Vagina (tissue), 2 donors: ENCODE measurements at places on chromosomes 3 and 15. TPM values are rescaled to one million over a fixed set of nuclear protein-coding genes. Genes with fewer than 3 reads are reported as not detected.

DNA sequence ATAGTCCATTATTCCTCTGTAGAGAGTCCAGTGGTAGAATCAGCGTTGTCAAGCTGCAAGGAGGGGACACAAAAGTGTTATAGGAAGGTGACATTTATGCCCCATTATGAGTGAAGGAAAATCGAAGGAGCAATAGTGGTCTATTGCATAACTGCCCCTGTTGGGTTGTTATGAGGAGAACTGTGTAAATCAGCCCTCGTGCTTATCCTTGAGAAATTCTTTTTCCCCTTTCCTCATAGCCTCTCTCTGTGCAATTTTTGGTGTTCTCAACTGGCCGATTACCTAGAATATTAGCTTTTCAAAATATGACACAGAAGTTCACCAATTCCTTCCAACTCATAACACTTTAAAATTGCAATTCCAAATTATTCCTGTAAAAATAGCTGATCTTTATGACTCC lies 286.6 kb downstream of the RBMS3 start:
- DNase-seq: no peak

GRCh38 chr15:67433495-67434099 lies 87.3 kb upstream of the C15orf61 start:
- no peak for DNase-seq

GRCh38 chr15:27514526-27514925 lies 543.5 kb downstream of the GABRG3 start:
- DNase-seq: no peak

DNA sequence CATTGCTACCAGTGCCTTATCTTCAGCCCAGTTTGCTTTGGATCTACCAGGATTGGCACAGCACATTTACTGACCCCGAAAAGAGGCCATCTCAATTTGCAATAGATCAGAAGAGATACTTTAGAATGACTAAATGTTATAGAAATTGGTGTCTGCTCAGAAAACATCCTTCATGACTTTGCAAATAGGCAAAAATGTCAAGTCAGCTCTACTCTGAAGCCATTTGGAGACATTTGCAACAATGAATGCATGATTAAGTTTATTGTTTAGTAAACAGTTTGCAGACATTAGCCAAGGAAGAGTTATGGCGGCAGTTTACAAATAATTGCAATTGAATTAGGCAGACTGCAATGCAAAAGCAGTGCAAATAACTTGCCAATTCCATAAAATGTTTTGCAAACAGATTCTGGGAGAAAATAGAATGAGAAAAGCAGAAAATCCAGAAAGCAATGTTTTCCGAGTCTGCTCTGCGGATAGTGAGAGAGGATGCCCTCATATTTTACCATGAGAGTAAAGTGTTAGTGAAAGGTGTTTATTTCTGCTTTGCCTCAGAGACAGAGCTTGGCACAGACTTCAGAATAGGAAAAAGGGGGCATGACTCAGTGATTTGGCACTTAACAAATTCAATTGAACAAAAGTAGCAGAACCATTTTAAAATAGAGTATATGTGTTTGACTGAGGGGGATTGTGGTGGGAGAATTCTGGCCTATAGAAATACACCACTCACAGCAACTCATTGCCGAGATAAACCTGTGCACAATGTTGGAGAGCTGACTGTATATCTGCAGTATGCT lies 334.9 kb upstream of the NR2F2 start:
- no peak for DNase-seq

- no peak for DNase-seq
Observed at GRCh38 chr3:105278688-105279087, 88.0 kb upstream of the ALCAM start.

- no peak for DNase-seq
Observed at GRCh38 chr3:58008141-58009025, at the start of gene FLNB. Gene FLNB (plus strand): TSS chr3:58008422. CDS start chr3:58008565, 143 bp downstream.

- no peak for DNase-seq
Observed at GRCh38 chr15:58608129-58608590, 141.3 kb downstream of the ADAM10 start.

DNA sequence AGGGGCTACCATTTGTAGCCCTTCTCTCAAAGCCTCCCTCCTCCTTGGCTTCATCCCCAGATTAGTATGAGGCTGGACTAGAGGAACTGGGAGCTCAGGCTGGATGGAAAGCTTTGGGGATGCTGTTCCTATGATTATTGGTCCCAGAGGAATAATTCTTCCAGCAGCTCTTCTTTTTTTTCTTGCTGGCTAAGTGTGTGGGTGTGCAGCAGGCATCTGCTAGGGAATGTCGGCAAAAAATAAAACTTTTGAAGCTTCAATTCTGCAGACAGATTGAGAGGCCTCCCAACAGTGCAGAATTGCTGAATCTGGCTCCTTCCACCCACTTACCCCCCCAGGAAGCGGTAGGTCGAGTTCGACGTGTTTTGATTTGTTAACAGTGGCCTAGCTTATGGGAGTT lies 138.5 kb upstream of the ANKRD28 start:
- no peak for DNase-seq

GRCh38 chr15:69161079-69161877 lies 843 bp downstream of the GLCE start:
- no peak for DNase-seq

- DNase-seq: no peak
Observed at GRCh38 chr3:171384101-171384891, 75.9 kb downstream of the TNIK start.

GRCh38 chr15:77486542-77487468 lies 66.1 kb downstream of the HMG20A start:
- no peak for DNase-seq

A4GNT gene
- total RNA-seq: not detected

NRROS gene
- 5.4 TPM for total RNA-seq

IGSF10 gene
- 0.49 TPM for total RNA-seq
